ENCODE measurements at places on chromosomes 13 and 19.

- no peak for DNase-seq
Observed at GRCh38 chr19:23823952-23824389, 65.3 kb upstream of the ZNF681 start.

DNA sequence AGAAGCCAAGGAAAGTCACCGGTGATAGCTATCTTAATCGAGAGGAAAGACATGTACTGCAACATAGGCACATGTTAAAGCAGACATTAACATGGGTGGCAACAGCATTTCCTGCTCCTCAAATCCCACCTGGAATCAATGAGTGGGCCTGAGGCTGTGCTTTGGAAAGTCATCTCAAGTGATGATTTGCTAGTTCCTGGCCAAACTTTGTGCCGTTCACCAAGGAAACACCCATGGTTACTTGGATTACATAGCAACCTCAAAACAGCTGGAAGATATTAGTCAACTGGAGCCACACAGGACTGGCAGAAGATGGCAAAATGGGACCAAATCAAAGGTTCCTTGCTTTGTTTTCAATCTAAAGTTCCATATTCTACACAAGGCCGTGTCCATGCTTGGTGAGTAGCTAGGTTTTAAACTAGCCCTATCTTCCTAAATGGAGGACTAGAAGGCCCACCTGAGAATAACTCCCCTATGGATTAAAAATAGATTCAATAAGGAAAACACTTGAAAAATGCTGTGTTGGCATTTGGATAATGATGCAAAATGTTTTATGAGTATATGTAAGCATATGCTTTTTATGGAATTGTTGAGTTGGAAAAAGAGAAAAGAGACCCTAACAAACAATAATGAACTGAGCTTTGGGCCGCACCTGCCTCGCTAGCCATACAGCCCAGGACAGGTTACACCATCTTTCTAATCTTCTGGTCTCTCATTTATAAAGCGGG is 144.5 kb downstream of the RGCC start:
- DNase-seq = no peak

DNA sequence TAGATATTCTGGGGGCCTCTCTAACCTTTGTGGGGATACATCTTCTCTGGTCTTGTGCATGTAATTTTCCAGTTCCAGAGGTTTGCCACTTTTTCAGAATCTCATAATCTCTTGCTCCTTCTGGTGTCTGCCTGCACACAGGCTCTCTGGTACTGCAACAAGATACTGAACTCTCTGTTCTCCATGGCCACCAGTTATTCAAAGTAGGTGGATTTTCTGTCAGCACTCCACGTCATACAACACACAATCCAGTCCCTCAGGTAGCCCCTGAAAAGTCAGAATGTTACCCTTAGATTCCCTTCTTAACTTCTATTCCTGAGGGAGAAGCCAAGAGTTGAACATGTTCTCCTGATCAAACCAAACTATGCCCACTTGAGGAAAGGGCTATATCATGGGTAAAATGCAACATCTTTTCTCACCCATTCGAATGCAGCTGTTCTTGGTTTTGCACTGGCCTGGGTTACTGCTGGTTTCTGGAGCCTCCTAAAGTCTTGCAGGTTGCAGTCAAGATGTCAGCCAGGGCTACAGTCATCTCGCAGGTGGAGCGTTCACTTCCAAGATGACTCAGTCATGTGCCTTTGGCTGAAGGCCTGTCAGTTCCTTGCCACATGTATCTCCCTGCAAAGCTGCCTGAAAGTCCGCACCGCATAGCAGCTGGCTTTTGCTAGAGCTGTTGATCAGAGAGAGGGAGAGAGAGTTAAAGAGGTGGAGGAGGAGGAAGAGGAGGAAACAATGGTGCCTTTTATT is 57.7 kb upstream of the TUBA3C start:
- no peak for DNase-seq

- no peak for DNase-seq
Observed at GRCh38 chr13:86684402-86684801, 885.2 kb upstream of the SLITRK6 start.

All from cerebellar nuclear complex (tissue), 1 donor.